ENCODE measurements at places on chromosomes 1 and 21.
A peak's percentile ranks its signal among the peaks of the same experiment; 100 is the strongest.

DNA sequence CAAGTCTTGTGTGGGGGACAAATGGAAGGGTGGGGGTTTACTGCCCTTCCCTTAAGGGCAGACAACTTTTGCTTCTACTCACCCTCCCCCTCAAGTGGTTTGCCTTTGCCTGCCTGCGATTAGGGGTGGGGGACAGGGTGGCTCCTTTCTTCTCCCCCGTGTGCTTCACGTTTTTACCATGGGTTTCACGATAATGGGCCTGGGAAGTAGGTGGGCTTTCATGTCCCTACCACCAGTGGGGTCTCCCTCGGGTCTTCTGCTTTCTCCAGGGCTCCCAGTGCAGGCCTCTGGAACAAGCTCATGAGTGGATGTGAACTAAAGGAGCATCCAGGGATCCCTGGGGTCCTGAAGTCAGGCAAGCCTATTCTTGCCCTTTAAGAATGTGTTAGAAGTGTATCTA lies 21.6 kb downstream of the UTP25 start:
- no peak for DNase-seq

DNA sequence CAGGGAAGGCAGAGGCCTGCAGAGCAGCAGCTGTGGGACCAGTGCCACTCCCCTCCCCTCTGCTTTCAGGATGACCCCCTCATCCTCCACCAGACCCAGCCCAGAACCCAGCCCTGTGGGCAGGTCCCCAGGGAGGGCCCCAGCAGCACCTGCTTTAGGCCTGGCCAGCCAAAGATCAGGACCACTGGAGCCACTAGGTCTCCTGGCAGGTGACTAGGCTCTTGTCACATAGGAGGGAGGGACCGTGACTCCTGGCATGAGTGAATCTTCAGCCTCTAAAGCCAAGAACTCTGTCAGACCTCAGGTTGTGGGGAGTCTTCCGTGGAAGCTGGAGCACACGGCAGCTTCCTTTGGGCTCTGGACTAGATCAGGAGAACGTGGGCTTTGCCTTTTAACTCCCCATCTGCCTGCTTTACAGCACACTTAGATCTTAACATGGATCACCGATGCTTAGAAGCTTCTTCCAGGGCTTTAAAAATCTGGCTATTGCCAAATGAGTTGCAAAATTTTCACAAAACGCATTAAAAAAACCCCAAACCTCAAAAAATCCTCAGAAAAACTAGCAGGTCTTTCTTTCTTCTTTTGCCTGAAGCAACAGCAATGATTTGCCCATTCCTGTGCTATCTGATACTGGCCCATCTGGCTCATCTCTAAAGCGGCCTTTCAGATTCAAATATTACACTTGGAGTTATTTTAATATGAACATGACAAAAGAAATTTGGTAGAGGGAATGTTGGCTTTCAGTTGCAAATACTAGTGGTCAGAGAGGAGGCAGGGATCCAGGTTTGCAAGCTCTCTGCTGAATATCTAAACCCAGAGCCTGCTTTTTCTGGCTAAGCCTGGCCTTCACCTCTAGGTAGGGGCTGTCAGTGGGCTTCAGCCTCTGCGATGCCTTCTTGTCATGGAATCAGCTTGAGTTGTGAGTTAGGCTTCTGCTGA lies 235.2 kb downstream of the SDCCAG8 start:
- DNase-seq: no peak

GRCh38 chr1:84379917-84380180 lies 18.4 kb upstream of the DNASE2B start:
- no peak for DNase-seq

- DNase-seq: no peak
Measured at GRCh38 chr1:53731043-53731600, 7.8 kb downstream of the GLIS1 start.

- DNase-seq: no peak
Measured at GRCh38 chr1:100476735-100477290, 61.1 kb upstream of the GPR88 start.

DNA sequence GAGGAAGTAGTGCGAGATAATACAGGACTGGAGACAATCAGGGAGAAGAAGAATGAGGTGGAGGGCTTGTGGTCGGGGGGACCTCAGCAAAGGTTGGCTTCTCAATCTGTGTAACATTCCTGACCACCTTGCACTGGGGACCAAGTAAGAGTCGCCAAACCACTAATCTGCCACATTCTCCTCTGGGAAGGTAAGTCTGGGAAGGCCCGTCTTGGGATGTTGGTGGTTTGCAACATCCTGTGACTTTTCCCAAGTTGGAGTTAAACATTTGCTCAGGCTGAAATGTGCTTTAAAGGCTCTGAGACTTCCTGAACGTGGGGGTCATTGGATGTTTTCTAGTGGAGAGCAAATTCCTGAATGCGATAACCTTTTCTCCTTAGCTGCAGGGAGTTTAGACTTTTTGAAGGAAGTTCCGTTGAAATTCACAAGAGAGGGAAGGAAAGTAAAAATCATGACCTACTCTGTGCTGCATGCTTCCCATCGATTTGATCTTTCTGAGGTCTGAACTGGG lies 325.9 kb downstream of the RPS6KC1 start:
- no peak for DNase-seq

GRCh38 chr1:93262645-93263044 lies 82.1 kb downstream of the CCDC18 start:
- DNase-seq: no peak

- no peak for DNase-seq
Measured at GRCh38 chr1:244634546-244634945, 18.4 kb upstream of the DESI2 start.

DNA sequence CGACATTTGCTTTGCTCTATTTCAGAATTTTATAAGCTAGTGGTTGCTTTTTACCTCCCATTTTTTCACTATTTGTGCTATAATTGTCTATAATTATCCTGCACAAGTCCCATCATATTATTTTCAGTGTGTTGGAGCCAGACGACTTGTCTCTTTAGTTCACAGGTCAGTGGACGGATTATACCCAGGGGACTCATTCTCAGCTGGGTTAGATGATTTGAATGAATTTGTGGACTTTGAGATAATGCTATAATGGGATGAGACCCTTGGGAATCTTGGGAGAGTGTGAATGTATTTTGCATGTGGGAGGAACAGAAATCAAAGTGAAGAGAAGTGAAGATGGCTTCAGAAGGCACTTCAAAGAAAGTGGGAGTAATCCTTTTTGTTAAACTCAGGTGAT lies 31.5 kb upstream of the KCNK1 start:
- DNase-seq: no peak

DNA sequence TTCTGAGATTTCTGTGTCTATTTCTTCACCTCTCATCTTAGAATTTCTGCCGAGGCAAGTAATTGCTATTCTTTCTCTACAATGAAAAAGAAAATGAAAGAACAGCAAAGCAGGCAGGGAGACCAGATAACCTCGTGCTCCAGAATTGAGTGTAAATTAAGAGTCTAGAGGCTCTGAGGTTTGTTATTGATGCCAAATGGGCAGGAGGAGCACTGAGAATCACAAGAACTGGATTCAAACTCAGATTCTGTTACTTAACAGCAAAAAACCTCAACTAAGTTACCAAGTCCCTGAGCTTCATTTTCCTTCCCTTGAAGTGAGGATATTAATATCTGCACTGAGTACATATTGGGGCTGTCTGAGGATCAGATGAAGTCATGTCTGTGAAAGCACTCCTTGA lies 5.5 kb upstream of the DDR2 start:
- no peak for DNase-seq

DNA sequence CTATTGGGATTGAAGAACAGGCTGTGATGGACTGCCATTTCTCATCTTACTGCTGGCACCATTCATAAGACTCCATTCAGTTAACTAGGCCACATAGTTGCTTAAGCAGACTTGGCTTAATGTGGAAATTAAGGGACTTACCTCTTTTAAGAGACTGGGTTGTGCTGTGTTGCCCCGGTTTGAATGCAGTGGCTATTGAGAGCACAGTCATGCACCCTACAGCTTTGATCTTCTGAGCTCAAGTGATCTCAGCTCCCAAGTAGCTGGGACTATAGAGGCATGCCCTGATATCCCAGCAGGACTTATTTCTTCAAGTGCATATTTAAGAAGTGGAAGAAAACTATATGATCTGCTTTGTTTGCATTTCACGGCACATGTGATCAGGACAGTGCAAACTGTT lies 181.1 kb downstream of the RASAL2 start:
- no peak for DNase-seq

- no peak for DNase-seq
Measured at GRCh38 chr21:20445971-20446370, 552.2 kb upstream of the NCAM2 start.

- DNase-seq: no peak
Measured at GRCh38 chr1:46368791-46369190, 25.3 kb upstream of the FAAH start.

DNA sequence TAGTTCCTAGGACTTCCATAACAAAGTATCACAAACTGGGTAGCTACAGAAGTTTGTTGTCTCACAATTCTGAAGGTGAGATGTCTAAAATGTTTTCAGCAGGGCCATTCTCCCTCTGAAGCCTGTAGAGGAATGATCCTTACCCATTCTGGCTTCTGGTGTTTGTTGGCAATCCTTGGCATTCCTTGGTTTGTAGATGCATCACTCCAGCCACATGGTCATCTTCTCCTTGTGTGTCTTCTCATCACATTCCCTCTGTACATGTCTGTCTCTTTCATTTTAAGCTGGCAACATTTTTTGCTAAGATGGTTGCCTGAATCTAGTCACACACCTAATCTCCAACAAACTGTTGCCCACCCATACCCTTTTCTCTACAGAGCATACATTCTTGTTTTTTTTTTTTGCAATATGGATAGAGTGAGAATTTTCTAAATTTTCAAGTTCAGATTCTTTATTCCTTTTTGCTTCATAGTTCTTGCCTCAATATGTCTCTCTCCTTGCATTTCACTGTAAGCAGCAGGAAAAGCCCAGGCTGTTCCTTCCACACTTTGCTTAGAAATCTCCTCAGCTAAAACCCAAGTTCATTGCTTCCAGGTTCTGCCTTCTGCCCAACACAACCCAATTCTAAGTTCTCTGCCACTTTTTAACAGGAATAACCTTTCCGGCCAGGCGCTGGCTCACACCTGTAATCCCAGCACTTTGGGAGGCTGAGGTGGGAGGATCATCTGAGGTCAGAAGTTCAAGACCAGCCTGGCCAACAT lies 18.3 kb downstream of the ZBED6 start:
- no peak for DNase-seq

- DNase-seq: peak; percentile 77
Measured at GRCh38 chr1:43348809-43349593, 9.8 kb upstream of the CDC20 start.

DNA sequence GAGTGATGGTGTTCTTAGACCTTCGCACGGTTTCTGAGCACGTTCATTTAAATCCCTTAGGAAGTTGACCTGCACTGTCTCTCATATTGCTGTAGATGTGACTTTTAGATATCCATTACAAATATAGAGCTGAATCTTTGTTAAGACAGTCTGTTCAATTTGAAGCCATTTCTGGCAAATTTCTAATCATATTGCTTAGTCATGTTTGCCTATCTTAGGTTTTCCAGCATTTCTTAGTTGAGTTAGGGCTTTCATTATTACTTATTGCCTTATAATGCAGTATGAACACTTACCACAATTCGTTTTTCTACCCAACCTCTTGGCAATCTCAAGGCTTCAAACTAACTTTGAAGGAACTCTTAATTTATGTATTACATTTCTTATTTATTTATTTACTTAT lies 78.5 kb upstream of the PGD start:
- DNase-seq: no peak

- no peak for DNase-seq
Measured at GRCh38 chr21:35473496-35473895, 424.4 kb upstream of the RUNX1 start.

DNA sequence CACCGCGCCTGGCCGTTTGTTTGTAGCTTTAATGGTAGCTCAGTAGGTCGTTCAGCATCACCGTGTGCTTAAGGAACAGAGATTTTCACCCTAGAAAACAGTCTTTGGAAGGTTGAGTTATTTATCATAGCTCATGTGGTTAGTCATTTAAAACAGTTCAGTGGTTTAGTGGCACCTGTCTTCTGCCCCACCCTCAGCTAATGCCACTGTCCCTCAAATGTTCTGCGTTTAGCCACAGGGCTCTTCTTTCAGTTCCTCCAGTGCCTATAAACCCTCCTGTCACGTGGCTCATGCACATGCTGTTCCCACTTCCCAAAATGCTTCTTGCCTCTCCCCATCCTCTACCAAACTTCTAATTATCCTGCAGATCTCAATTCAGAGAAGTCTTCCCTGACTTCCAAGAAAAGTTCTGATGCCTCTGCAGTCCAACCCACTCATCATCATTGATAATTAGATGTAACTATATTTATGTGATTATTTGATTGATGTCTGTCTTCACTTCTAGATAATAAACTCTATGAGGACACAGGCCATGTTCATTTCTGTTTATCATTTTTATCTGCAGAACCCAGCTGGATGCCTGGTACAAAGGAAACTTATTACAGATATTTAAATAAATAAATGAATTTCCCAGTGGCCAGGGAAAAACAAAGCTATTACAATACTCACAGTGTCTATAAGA lies 14.4 kb upstream of the DIPK1A start:
- no peak for DNase-seq

- no peak for DNase-seq
Measured at GRCh38 chr1:111412839-111413238, 14.7 kb downstream of the OVGP1 start.

GRCh38 chr21:28261298-28261697 lies 731.4 kb downstream of the LTN1 start:
- DNase-seq: no peak

- no peak for DNase-seq
Measured at GRCh38 chr1:61910035-61910434, 167.8 kb downstream of the PATJ start.

DNA sequence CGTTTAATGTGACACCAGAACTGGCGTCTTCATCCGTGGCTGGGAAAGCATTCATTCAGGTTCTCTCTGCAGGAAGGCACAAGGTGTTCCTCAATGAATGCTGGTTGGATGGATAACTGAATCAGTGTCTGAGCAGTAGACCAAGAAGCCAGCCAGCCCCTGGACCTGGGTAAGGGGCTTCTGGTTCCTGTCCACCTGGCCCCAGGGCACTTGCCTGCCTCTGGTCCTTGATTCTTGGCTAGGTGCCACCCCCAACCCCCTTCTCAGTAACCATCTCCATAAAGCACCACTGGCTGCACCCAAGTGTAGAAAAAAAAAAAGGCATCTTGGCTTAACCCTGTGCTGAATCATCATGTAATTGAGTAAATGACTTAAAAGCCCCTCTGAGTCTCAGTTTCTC lies 59.1 kb downstream of the KCND3 start:
- DNase-seq: no peak

GRCh38 chr1:111769517-111770146 lies 13.9 kb downstream of the DDX20 start:
- DNase-seq: no peak

DNA sequence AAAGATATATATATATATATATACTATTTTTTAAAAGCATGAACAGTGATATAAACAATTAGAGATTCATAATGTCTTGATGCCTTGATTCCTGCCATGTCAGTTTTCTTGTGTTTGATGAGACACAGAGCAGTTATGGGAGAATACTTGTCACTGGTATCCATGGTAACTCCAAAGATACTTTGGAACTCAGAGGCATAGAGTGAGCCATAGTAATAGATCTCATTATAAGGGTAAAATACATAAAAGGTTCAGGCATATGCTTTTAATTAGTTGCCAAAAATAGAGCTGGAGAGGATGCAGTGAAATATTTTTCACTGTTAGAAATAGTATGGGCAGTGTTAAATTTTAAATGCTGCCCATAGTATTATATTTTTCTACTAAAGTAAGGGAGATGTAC lies 134.1 kb downstream of the SYT14 start:
- no peak for DNase-seq

GRCh38 chr1:91568261-91568660 lies 67.6 kb downstream of the CDC7 start:
- no peak for DNase-seq

GRCh38 chr1:233078396-233078795 lies 128.0 kb downstream of the NTPCR start:
- no peak for DNase-seq

All from left forelimb (tissue), 1 donor.